ENCODE measurements at places on chromosomes 11 and 22.

DNA sequence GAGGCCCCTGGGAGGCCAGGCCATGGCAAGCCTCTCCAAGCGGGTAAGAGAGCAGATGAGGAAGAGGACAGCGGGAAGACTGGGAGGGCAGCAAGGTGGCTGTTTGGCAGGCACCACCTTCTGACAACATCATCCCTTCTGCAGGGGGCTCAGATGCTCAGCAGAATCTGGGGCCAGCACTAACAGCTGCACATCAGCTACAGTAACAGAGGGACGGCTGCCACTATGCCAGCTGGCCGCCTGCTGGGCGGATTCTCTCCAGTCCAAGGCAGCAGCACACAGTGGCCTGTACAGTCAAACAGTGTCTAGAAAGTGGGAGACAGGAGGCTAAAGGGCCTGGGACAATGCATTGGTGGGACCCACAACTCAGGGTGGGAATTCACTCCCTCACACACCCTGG, 10.7 kb upstream of the TXN2 start:
- no peak for DNase-seq

DNA sequence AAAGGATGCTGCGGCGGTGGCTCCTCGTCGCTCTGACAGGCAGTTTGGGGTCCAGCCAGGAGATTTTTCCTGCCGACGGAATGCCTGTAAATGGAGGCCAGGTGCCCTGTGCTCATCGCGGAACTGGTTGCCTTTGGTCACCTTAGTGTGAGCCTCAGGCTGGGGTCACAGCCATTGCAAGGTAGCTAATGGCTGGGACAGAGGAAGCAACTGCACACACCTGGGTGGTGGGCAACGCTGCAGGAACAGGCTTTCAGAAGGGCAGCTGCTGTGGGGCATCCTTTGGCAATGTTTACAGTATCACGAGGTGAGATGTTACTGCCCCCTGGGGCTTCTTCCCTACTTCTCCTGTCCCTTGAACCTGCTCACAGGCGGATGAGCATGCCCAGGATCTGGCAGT, 205.5 kb downstream of the GRIK4 start:
- DNase-seq = no peak

GRCh38 chr11:61764606-61765260, 12.3 kb downstream of the MYRF start:
- DNase-seq = no peak

GRCh38 chr11:3102641-3102921, 45.4 kb upstream of the CARS1 start:
- DNase-seq = no peak

DNA sequence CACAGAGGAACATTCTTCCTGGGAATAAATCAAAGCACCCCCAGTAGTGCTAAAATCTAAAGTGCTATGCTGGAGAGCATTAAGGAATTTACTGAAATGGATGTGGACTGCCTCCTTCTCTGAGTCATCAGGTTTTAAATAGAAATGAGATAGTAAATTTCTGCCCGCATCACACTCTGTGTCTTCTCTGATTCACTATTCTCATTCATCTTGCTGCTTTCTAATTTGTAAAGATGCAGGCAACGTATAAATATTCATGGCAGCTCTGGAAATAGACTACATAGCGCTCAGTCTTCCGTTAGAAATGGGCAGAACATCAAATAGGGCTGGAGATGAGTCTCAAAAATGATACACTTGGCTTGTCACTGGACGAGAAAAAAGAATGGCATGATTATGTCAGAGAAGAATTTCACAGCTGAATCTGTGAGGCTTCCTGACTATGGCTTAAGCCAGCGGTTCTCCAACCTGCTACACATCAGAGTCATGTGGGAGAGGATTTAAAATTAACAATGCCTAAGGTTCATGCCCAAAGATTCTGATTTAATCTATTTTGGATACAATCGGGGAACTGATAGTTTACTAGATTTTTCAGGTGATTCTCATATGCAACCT, 178.2 kb downstream of the LRRC4C start:
- no peak for DNase-seq

GRCh38 chr11:10497371-10498021, 42.4 kb downstream of the AMPD3 start:
- no peak for DNase-seq
